Naive B cell (primary cell): ENCODE measurements at places on chromosomes 6 and 20. TPM values are rescaled to one million over a fixed set of nuclear protein-coding genes. Genes with fewer than 3 reads are reported as not detected.

DNA sequence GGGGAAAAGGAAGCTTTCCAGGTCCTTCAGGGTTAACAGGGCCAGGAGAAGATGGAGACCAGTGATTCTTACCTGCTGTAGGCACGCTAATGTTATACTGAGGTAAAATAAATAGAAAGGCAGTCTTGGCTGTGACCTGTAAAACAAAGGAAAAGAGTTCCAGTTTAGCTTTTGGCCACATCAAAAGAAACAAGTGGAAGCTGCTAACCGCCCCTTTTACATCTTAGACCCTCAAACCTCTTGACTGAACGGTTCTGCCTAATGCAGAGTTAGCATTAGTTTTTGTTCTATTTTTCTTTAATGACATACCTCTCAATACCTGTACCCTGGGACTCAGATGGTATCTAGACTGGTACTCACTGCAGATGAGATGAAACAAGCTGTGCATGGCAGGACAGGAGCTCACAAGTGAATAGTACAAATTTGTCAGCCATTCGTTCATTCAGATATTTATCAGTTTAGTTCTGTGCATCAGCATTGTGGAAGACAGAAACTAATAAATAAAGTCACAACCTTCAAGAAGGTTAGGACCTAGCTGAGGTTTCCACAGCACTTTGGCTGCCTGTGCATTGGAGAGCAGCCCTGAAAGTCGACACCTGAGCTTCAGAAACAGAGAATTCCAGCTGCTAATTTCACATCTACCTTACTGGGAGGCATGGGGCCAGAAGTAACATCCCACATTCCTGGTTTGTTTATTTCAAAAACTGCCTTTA is 41.0 kb downstream of the TRAM2 start:
- peaks cover 15% of the 10 kb centered on the region for H3K4me1 ChIP-seq
- no peak overlapping the region for H3K4me3 ChIP-seq
- H3K27me3 ChIP-seq, result no peaks in the 10 kb centered on the region
- DNase-seq, result no peak
- H3K36me3 ChIP-seq, result no peaks in the 10 kb centered on the region

DNA sequence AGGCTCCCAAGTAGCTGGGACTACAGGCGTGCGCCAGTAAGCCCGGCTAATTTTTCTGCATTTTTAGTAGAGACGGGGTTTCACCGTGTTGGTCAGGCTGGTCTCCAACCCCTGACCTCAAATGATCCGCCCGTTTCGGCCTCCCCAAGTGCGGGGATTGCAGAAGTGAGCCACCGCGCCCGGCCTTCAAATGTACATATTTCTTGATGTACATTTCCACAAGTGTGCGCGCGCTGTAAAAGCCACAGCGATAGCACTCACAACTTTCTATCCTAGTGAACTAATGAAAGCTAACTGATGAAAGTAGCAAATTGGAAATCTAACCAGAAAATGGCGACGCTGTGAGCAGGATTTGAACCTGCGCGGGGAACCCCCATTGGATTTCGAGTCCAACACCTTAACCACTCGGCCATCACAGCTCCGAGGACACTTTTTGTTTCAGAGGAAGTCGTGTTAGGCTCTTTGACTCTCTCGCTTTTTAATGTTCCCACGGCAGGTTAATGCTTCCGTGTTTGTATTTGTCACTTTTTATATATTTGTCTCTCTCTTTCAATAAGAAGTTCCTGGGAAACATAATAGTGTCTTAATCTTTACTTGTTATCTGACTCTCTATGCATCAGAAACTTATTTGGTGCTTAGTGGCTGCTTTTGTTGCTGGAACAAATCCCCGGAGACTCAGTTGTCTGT is 199.4 kb upstream of the ZNF184 start:
- H3K4me1 ChIP-seq, result peaks cover 11% of the 10 kb centered on the region
- no peak for DNase-seq
- no peak overlapping the region for H3K27ac ChIP-seq
- peaks cover 17% of the 10 kb centered on the region for H3K36me3 ChIP-seq
- H3K4me3 ChIP-seq, result peak overlapping the region; percentile 29
- H3K27me3 ChIP-seq, result peaks cover 82% of the 10 kb centered on the region

DNA sequence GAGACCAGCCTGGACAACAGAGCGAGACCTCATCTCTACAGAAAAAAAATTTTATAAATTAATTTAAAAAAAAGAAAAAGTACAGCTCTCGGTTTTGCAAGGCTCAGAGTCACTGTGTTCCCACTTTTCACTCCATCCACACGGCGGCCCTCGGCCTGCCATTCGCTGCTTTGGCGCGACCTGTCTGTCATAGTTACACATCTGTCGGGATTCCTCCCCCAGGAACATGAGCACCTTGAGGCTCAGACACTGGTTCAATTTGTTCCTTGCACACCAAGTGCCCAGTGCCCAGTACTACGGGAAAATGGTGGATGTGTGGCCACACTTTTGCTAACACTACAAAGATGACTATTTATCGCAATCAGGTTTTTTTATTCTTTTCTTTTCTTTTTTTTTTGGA is 8.4 kb downstream of the CTSZ start:
- peaks cover 22% of the 10 kb centered on the region for H3K36me3 ChIP-seq
- no peak overlapping the region for H3K27ac ChIP-seq
- DNase-seq, result no peak
- peaks cover 54% of the 10 kb centered on the region for H3K4me1 ChIP-seq

- no peak overlapping the region for H3K4me3 ChIP-seq
- DNase-seq, result no peak
- H3K27me3 ChIP-seq, result peaks cover 56% of the 10 kb centered on the region
- no peaks in the 10 kb centered on the region for H3K4me1 ChIP-seq
These were observed 123.2 kb downstream of the TFAP2C start for GRCh38 chr20:56752274-56752673.

GRCh38 chr6:23245572-23245971 is 676.2 kb downstream of the HDGFL1 start:
- no peaks in the 10 kb centered on the region for H3K36me3 ChIP-seq
- H3K27me3 ChIP-seq, result no peaks in the 10 kb centered on the region
- H3K4me1 ChIP-seq, result no peaks in the 10 kb centered on the region
- no peak for DNase-seq

TXLNB gene
- polyA plus RNA-seq, result 1.0 TPM

GRCh38 chr6:124885171-124885570 is 77.1 kb upstream of the RNF217 start:
- H3K4me3 ChIP-seq, result no peak overlapping the region
- no peak overlapping the region for H3K27ac ChIP-seq
- H3K36me3 ChIP-seq, result no peaks in the 10 kb centered on the region
- H3K27me3 ChIP-seq, result no peaks in the 10 kb centered on the region
- no peak for DNase-seq
- peaks cover 24% of the 10 kb centered on the region for H3K4me1 ChIP-seq

- H3K36me3 ChIP-seq, result no peaks in the 10 kb centered on the region
- DNase-seq, result no peak
- no peak overlapping the region for H3K27ac ChIP-seq
- H3K4me3 ChIP-seq, result no peak overlapping the region
- no peaks in the 10 kb centered on the region for H3K27me3 ChIP-seq
- no peaks in the 10 kb centered on the region for H3K4me1 ChIP-seq
These were observed 627.2 kb downstream of the BCKDHB start for GRCh38 chr6:80733641-80734040.

SLC26A8 gene
- polyA plus RNA-seq, result not detected

NKX2-4 gene
- polyA plus RNA-seq, result not detected

- no peak for DNase-seq
- H3K4me1 ChIP-seq, result peaks cover 8% of the 10 kb centered on the region
- H3K4me3 ChIP-seq, result peak overlapping the region; percentile 87
These were observed 698 bp downstream of the FAM210B start for GRCh38 chr20:56359212-56360132.
